ENCODE measurements at places on chromosomes 11 and 22. TPM values are rescaled to one million over a fixed set of nuclear protein-coding genes. Genes with fewer than 3 reads are reported as not detected.

GRCh38 chr11:96112192-96113128 is 188.6 kb upstream of the MTMR2 start:
- no peak for DNase-seq

DNA sequence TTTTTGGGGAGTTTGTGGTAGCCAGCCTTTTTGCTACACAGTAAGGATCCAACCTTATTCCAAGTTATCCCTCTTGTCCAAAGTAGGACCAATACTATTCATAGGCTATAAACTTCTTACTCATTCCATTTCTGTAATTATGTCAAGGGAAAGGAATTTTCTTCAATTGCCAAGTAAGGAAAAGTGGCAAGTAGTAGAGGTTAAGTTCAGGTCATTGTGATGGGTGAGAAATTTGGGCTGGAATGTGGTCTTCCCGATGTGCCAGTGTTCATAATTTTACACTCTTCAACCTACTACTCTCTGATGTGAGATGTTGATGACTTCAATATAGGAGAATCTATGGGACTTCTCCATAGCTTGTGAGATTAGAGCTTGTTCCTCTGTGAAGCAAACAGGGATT is 648.8 kb downstream of the METTL15 start:
- DNase-seq: no peak

GRCh38 chr11:115463606-115464005 is 40.6 kb downstream of the CADM1 start:
- DNase-seq: no peak

CD3D gene
- 0.29 TPM for polyA plus RNA-seq

- DNase-seq: no peak
Observed at GRCh38 chr11:13140873-13141655, 131.9 kb downstream of the RASSF10 start.

DNA sequence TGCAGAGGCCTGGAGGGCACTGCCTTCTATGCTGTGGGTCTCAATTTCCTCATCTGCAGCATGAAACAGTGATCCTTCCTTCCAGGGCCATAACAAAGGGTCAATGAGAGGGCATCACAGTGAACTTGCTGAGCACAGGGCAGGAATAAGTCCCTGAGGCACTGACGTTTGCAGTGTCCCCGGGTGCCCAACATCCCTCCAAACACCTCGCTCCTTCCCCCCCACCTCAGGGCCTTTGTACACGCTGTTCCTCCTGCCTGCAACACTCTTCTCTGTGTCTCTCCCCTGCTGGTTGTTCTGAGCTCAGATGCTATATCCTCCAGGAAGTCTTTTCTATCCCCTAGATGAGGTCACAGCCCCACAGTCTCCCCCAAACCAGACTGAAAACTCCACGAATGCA is 59.7 kb upstream of the TCF20 start:
- no peak for DNase-seq

GRCh38 chr11:86228269-86229038 is 16.1 kb upstream of the EED start:
- no peak for DNase-seq

APOBEC3C gene
- polyA plus RNA-seq: 5.0 TPM

DNA sequence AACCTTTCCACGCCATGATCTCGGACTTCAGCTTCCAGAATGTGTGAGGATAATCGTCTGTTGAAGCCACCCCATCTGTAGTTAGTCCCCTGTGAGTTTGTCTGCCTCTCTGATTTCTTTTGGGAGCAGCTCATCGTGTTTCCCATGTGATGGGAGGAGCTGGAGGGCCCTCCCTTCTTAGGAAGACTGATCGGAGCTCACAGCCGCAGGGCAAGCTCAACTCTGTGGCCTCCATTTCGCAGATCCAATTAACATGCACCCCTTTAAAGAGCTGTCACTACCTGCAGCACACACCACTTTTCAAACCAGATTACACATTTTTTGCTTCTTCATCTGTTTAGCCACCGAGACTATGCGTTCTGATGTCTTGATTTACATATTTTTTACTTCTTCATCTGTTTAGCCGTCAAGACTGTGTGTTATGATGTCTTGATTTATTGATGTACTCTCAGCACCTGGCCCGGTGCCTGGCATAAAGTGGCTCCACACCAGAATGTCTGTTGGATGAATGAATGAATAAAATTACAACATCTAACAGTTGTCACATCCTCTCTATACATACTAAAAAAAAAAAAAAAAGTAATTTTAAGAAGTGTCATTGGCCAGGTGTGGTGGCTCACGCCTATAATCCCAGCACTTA is 14.9 kb upstream of the PPFIA1 start:
- DNase-seq: no peak

OR4D5 gene
- not detected for polyA plus RNA-seq

ALDH3B1 gene
- polyA plus RNA-seq: 10.7 TPM

GRCh38 chr22:39117585-39118191 is 20.6 kb downstream of the APOBEC3H start:
- DNase-seq: peak; percentile 51

GRCh38 chr11:34063061-34063795 is 11.7 kb downstream of the CAPRIN1 start:
- DNase-seq: no peak

DBX1 gene
- 8.0 TPM for polyA plus RNA-seq

GRCh38 chr22:43377548-43377895 is 34.3 kb upstream of the MPPED1 start:
- DNase-seq: no peak

GRCh38 chr11:1006762-1007161 is 29.8 kb downstream of the MUC6 start:
- peak; percentile 72 for DNase-seq

- DNase-seq: no peak
Observed at GRCh38 chr11:2321311-2321683, 19.5 kb downstream of the TSPAN32 start.

DNA sequence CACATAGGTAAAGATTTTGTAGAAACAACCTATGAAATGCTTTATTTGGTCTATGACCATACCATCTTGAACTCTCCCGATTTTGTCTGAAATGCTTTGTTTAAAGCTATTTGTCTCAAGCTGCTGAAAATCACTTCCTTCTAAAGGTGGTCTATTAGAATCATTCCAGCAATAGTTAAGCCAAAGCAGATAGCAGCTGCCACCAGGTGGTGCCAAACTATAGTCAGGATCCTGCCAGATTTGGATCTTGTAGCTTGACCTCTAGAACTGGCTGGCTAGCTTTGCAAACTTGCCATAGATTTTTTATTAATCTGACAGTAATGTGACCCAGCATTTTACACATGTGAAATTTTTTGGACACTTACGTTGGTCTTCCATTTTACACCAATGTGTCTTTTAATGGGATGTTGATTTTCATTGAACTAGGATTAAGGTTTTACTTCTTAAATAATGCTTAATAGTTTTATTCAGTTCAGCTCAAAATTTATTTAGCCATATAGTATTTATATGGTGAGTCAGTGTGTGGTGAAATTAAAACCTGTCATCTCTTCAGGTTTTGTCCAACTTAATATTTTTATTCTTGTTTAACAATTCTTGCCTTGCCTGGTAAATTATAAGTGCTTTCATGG is 19.7 kb downstream of the CTR9 start:
- peak; percentile 59 for DNase-seq
